ENCODE measurements at places on chromosomes 12 and 14.

DNA sequence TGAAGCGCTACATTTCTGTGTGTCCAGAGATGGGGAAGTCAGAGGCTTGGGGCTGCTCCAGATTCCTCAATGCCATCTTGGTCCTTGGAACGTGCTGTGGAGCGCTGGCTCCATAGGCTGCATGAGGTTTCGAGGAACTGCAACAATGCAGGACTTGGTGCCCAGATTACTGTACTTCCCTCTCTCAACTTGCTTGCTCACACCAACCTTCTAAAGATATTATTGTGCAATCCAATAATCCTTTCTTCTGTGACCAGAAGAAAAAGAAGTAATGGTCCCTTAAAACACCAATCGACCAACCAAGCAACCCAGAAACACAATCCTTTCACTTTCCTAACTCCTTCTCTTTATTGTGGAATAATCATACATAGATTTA is 3.7 kb downstream of the PRICKLE1 start:
- no peak for DNase-seq

DNA sequence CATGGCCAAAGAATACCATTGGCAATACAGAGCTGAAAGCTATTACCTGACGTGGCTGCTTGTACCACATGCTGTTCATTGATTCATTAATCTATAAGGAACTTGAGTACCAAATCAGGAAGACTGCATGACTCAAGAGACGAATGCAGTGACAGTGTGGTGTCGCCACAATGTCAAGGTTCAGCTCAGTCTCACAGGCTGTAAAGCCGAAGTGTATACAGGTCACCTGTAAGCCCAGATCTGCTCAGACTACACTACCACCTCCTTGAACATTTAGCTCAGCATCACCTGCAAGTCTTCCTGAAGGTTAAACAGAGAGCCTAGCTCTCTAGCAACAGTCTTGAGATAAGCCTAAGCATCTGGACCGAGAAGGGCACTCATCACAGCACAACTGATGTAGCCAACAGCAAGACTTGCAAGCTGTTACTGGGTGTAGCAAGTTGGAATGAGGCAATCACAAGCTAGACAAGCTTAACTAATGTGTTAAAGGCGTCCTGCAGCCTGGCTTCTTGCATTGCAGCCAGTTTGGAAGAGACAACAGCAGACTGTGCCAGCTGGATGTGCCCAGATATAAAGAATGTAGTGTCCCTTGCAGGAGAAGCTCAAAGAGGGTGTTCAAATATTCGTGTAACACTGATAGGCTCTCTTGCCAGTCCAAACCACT is 21.0 kb downstream of the TMTC1 start:
- DNase-seq = peak; percentile 25

DNA sequence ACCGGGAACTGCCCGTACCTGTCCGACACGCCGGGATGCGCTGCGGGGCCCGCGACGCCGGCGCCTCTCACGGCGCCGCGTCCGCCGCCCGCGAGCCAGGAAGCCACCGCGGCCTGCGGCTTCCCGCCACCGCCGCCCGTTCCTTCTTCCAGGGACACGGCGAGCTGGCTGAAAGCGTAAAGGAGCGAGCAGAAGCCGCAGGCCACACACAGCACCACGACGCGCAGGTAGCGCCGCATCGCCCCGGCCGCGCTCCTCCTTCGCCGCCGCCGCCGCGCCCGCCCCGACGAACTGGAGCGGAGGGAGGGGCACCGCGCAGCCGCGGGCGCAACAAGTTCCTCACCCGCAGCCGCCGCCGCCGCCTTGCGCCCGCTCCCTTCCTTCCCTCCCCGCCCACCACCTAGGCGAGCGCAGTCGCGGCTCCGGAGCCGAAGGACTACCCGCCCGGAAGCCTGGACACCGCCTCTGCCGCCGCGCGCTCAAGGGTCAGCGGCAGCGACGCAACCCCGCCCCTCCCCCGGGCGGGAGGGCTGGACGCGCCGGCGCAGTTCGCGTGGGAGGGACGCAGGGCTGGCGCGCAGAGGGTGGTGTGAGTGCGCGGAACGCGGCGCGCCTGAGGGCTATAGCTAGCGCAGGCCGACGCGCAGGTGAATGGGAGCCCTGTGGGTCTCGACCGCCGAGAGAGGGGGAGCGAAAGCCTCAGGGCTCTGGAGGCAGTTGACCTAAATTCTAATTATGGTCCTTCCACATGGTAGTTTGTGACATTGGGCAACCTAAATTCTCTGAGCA is at the start of gene GXYLT1:
GXYLT1 (minus strand) TSS at position 467 of the 789 bp plus-strand sequence; CDS start at position 239, 228 bp downstream.
- DNase-seq = peak; percentile 91

DNA sequence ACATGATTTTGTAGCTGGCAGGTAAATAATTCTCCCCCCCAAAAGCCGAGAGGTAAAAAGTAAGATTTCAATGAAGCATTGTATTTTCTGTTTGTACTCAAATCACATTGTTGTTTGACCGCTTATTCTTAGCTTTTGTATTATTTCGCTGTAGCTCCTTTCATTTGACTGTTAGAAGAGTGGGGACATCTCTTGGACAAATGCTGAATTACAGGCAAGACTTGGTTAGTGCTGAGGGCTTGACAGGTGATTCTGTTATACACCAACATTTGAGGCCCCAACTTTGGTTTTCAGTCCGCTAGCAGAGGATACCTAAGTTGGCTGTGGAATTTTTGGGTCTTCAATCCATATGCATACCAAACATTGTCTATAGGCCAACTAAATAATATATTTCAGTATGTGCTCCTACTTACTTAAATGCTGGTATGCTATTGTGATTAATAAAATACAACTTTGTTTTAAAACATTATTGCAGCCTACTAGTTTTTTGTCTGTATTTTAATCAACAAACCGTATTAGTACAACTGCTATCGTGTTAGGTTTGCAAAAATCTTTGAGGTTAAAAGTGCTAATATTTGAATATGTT is 102.2 kb downstream of the ERC1 start:
- DNase-seq = peak; percentile 87

DNA sequence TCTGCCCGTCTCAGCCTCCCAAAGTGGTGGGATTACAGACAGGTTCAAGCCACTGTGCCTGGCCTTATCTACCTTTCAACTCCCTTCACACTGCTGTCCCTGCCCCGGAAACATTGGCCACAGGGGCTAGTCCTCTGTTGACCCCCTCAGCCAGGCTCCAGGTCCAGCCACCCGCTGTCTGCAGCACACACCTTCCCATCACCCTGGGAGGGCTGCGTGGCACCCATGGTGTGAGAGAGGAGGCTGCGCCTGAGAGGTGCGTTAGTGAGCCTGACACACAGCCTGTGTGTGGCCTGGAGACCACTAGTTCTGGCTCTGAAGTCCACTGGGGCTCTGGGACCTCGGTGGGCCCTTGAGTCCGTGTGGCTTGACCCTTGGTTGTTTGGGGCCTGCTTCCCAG is 28.4 kb upstream of the TRAF3 start:
- DNase-seq = no peak
